RWPE2 (cell line): ENCODE measurements at places on chromosomes 7 and 10.
A peak's percentile ranks its signal among the peaks of the same experiment; 100 is the strongest.

DNA sequence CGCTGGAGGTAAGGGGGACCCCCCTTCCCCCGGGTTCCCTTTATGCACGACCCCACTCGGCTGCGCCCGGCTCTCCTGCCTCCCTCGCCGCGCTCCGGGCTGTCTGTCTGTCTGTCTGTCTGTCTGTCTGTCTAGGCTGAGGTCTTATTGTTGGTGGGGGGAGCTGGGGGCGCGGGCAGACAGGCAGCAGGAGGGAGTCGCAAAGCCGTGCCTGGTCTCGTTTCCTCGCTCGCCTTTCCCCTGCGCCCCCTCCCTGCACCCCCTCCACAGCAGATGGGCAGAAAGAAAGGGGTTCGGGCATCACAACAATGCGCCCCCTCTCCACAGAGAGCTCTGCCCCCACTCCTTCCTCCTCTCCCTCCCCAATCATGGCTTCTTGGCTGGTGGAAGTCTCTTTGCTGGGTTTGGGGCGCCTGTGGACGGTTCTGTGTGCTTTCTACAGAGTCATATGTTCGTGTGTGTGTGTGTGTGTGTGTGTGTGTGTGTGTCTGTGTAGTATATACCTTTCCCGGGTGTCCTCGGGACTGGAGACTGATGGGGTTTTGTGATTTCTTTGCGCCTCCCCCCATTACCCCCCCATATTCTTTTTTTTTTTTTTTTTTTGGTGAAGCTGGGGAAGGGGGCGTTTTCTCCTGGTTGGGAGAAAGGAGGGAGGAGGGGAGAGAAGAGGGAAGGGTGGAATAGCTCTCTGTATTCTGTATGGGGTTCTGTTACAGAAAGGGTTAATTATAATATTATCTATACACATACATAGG is 1.9 kb downstream of the AUTS2 start:
- no peaks in the 10 kb centered on the region for H3K4me1 ChIP-seq
- H3K27me3 ChIP-seq = peaks cover 64% of the 10 kb centered on the region
- no peaks in the 10 kb centered on the region for H3K36me3 ChIP-seq
- no peak overlapping the region for H3K27ac ChIP-seq
- no peak overlapping the region for H3K4me3 ChIP-seq
- no peak for DNase-seq

GRCh38 chr10:4498711-4499251 is 327.2 kb upstream of the AKR1E2 start:
- H3K27ac ChIP-seq = peak overlapping the region; percentile 28
- no peaks in the 10 kb centered on the region for H3K36me3 ChIP-seq
- H3K27me3 ChIP-seq = no peaks in the 10 kb centered on the region

- no peak overlapping the region for H3K27ac ChIP-seq
- no peaks in the 10 kb centered on the region for H3K36me3 ChIP-seq
- no peak for DNase-seq
- H3K4me1 ChIP-seq = no peaks in the 10 kb centered on the region
These were observed 262.0 kb upstream of the ZMIZ1 start for GRCh38 chr10:78806681-78807221.

DNA sequence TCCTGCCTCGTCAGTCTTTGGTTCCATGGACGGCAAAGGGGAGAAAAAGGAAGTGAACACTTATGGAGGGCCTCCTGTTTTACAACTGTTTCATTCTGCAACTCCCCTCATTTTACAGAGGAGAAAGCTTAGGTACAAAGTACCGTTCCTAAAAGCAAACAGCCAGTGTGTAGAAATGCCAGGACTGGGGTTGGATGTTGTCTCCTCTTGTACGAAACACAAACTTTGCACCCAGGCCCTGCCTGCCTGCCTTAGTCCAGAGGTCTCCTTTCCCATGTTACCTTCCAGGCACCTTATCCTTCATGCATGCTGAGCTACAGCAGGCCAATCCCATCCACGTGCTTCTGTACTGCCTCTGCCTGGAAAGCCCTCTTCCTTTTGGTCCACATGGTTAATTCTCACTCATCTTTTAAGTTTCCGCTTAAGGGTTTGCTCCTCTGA is 86.0 kb downstream of the ICA1 start:
- H3K36me3 ChIP-seq = no peaks in the 10 kb centered on the region
- H3K4me1 ChIP-seq = no peaks in the 10 kb centered on the region
- peaks cover 9% of the 10 kb centered on the region for H3K27me3 ChIP-seq
- no peak overlapping the region for H3K27ac ChIP-seq

- H3K27ac ChIP-seq = no peak overlapping the region
- no peak for DNase-seq
- H3K27me3 ChIP-seq = no peaks in the 10 kb centered on the region
These were observed 34.9 kb downstream of the FAM204A start for GRCh38 chr10:118307220-118307619.

DNA sequence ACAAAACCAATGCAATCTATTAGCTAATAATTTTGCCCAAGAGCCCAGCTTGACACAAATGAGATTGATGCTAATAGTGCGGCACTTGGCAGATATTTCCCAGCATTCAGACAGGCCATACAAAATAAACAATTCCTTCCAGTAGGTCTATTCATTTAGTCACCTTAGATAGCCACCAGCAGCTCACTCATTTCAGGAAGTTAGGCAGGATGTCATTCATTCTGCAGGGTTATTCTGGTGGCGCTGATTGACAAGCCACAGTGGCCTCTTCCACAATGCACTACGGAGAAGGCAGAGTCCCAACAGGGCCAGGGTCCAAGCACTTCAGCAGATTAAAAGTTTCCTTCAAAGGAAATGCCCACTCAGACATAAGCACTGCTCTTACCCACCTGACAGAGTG is 55.8 kb downstream of the PIK3AP1 start:
- no peaks in the 10 kb centered on the region for H3K27me3 ChIP-seq
- H3K4me3 ChIP-seq = no peak overlapping the region
- no peaks in the 10 kb centered on the region for H3K36me3 ChIP-seq
- no peak for DNase-seq

DNA sequence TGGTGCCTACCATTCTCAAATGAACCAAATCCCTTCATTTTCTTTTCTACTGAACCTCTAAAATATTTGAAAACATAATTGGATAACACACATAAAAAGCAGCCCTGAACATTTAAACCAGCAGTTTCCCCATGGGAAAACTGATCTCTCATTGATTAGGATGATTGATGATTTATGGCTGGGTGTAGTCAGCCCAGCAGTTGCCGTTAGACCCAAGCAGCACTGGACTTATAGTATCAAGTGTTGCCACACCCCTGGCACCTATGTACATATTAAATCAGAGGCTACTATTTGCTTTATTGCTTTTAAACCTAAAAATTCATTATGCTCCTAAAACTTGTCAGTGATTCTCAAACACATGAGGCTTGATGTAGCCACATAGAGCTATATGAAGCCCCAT is 20.2 kb upstream of the SLC25A13 start:
- DNase-seq = no peak
- no peaks in the 10 kb centered on the region for H3K27me3 ChIP-seq
- H3K36me3 ChIP-seq = no peaks in the 10 kb centered on the region
